ENCODE measurements at places on chromosomes 1 and 21. TPM values are rescaled to one million over a fixed set of nuclear protein-coding genes. Genes with fewer than 3 reads are reported as not detected.

ANGPTL1 gene
- polyA plus RNA-seq, result 4.2 TPM

LZIC gene
- polyA plus RNA-seq, result 27.5 TPM

WDR4 gene
- polyA plus RNA-seq, result 11.7 TPM

DNA sequence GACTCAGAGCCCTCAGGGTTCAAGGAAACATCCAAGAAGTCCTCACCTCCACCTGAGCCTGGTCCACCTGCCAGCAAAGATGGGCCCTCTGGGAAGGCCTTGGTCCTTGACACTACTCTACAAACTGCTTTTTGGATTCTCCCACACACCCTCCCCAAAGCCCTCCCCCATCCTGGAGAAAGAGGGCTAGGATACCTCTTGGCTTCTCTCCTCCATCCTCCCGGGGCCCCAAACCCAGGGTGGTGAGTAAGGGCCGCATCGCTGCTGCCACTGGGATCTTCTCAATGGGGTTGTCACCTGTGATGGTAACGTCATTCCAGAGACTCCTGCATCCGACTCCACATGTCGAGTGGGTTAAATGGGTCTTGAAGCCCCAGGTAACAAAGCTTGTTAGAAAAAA lies 26.6 kb downstream of the MATN1 start:
- DNase-seq, result no peak

SLAMF6 gene
- polyA plus RNA-seq, result not detected

DNA sequence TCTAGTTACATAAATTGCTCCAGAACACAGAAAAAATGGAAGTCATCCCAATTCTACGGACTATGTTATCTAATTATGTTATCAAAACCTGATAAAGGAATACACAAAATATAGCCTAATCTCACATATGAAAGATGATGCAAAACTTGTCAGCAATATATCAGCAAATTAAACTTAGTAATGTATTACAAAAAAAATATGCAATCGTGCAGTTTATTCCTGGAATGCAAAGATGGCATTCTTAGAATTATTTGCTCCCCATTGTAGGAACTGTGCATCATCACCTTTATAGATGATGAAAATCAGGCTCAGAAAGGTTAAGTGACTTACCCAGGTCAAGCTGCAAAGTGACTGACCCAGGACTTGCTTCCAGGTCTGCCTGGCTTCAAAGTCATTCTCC lies 7.8 kb downstream of the FOXE3 start:
- no peak for DNase-seq

ZNF644 gene
- polyA plus RNA-seq, result 25.6 TPM

DNA sequence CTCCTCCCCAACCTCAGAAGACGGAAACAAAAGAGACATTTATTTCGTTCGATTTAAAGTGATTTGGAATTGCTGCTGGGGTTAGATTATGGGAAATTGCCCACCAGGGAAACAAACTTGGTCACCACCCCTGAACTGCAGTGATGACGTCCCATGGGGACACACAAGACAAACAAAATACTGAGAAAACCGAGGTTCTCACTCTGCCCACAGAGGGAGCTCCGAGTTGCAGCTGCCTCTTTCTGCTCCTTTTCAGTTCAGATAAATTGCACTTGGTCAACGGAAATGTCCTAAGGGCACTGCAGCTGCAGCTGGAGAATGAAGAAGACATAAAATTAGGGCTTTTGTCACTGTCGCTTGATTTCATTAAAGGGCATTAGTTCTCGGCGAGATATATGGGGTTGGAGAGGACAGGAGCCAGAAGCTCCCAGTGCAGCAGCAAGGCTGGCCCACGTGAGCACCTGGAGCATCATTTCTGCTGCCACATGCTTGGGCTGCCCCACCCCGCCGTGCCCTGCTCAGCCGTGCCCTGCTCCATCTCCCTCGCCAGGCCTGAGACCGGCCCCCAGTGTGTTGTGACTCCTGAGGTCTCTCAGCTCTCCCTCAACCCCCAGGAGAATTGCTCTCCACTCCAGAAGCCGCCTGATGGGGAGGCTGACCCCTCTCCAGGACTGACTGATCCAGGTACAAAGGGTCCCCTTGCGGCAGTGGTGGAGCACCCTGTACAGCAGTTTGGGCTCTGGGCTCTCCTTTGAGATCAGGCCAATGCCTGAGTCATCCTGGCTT lies 231.7 kb upstream of the AJAP1 start:
- DNase-seq, result no peak

CDC7 gene
- polyA plus RNA-seq, result 8.6 TPM

DNA sequence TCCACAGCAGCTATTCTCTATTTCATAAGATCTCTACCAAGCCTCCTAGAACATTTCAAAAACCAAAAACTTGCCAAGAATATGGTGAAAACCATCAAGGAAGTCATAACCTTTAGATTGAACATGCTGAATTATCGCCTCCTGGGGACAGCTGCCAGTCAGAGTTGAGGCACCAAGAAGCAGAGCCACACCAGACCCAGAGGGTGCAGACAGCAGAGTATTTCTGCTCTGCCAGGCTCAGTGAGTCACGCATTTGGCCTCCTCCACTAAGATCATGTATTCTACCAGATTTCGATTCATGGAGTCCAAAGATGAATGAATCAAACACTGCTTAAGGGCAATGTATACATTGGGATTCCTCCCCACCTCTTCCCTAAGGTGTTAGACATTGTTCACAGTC lies 2.1 kb downstream of the F3 start:
- no peak for DNase-seq

MMEL1 gene
- 0.60 TPM for polyA plus RNA-seq

SLC30A2 gene
- not detected for polyA plus RNA-seq

- no peak for DNase-seq
These were observed 3.2 kb upstream of the LHX8 start for GRCh38 chr1:75130865-75131564.

DNA sequence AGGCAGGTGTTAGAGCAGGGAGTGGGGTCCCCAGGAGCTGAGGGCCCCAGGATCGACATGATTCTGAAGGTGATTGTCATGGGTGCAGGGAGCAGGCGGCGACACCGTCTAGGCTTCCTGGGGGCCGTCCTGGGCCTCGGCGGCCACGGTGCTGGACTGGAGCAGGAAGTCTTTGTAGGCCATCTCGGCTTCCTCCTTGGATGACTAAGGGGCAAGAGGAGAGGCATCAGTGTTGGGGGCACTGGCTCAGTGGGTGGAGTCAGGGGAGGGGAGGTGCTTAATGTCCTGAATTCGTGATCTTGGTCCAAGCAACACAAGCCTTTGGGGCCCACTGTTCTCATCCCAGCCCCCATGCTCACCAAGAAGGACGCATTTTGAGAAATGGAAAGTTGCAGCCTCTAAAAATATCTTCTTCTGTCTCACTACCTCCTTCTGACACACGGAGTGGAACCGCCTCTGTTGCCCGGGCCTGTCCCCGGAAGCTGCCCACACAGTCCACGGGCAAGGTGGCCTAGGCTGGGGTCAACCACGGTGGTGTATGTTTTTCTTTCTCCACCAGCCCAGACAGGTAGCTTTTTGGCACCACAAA lies 8.6 kb upstream of the FCMR start:
- no peak for DNase-seq

DNA sequence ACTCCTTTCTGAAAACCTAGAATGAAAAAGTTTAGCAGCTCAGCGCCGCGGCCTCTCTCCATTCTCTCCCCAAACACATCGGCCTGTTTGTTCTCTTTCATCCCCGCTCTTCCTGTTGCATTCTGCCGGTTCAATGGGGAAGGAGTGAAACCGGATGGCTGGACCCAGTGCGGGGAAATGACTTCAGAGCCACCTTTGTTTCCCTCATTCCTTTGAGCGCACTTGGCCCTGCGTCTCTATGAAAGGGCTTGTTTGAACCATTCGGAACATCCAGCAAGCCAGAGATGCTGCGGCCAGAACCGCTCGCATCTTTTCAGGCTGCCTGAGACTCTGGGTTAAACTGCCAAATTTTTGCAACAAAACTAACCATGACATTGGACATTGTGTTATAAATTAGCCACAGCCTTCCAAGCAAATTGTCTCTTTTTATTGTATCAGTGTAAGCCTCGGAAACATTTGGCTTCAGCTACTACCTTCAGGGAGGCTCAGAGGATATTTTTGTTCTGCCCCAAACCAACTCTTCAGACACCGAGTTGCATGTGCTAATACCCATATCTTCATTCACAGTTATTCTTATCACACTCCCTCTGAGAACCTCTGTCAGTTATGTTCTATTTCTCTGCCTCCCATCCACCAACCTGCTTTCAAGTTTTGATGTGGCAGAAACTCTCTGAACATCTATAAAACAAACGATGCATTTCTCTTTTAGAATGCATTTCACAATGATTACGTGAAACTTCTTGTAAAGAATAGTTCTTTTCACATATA lies 5.1 kb upstream of the OLIG1 start:
- DNase-seq, result no peak

EXTL2 gene
- 43.7 TPM for polyA plus RNA-seq

GRCh38 chr21:45829668-45830067 lies 151.9 kb upstream of the COL6A1 start:
- no peak for DNase-seq

GRCh38 chr21:45202889-45203288 lies 84.8 kb downstream of the POFUT2 start:
- DNase-seq, result no peak

- no peak for DNase-seq
These were observed 16.1 kb upstream of the ACTL8 start for GRCh38 chr1:17739050-17739449.

DNA sequence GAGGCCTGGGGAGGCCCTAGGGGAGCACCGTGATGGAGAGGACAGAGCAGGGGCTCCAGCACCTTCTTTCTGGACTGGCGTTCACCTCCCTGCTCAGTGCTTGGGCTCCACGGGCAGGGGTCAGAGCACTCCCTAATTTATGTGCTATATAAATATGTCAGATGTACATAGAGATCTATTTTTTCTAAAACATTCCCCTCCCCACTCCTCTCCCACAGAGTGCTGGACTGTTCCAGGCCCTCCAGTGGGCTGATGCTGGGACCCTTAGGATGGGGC lies 5.2 kb downstream of the ELF3 start:
- no peak for DNase-seq

KCNE2 gene
- polyA plus RNA-seq, result not detected

FMO4 gene
- 1.5 TPM for polyA plus RNA-seq

ARHGAP29 gene
- polyA plus RNA-seq, result 37.3 TPM

DNA sequence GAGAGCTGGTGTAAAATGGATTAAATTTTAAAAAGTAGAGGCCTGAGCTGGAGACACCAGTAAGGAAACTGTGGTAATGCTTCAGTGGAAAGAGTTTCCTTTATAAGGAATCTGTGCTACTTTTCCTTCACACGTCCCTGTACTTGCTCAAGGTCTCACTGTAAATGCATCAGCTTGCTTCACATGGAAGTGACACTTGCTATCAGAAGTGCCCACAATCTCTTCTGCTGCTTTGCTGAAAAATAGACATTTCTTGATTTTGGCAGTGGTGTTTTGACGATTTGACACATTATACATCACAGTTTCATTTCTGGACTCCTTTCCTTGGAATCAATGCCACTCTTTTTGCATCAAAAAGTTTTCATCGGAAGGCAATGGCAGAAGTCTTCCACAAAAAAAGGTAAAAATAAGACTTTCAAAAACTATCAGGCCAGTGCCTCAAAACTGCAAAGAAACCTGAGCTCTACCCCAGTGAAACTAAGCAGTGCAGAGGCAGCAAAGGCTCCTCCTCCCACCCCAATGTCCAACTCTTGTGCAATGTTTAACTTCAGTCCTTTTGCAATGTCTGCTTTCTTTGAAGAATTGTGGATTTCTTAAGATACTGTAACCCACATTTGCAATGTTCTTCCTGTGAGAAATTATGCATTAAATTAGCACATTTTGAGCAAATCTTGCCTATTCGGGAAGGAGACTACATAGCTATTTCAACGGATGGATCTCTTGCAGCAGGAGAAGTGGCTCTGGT lies 18.4 kb upstream of the TSPAN2 start:
- DNase-seq, result peak; percentile 69

GRCh38 chr1:107389410-107390396 lies 248.9 kb downstream of the NTNG1 start:
- no peak for DNase-seq

DNA sequence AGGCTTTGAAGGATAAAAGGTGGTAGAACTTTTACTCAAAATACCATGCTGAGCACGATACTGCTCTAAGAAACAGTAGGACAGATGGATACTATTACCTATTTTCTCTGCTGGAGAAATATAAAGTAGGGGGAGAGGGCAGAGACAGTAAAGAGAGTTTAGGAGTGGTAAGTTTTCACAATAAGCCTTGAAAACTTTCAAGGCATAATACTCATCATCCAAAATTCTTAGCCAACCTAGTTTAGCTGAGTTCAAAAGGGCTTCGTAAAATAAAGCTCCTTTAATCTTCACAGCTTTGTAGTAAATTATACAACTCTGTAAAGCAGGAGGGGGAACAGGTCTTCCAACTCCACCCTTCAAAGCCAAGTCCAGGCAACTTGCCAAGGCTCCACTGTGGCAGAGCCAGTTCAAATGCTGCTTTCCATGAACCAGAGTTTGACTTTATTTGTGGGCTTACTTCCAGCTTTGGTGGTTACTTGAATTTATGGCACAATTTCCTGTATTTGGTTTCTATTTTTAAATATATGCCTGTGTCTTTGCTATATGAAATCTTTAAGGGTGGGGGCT lies 15.5 kb downstream of the TEX38 start:
- peak; percentile 71 for DNase-seq

DNA sequence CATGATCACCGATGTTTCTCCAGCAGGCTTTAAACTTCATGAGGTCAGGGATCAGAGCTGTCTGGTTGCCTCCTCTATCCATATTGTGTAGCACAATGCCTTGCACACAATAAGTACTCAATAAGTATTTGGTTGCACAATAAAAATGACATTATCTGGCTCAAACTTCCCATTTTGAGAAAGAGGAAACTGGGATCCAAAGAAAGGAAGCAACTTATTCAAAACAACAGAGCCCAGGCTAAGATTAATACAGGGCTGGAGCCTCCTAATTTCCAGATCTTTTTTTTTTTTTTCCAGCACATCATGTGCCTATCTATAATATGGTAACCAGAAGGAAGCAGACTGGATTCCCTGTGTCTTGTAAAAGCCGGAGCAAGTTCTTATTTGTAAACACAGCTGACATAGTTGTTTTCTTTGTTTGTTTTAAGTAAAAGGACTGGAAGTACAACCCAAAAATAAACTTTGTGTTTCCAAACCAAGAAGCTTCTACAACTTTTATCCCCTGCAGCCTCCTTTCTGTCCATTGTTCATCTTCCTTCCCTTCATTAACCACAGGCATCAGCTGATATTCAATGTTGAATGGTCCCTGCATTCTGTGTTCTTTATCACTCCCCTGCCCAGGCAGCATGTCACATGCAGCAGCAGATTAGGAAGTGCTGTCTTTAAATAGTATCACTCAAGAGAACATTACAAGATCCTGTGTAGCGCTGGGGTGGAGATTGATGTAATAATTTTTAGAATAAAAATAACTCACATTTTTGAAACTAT lies 71.2 kb upstream of the HOOK1 start:
- peak; percentile 38 for DNase-seq

Data from fibroblast of lung (primary cell).